NCI-H2029 (cell line): ENCODE measurements at places on chromosomes 16 and 17.

DNA sequence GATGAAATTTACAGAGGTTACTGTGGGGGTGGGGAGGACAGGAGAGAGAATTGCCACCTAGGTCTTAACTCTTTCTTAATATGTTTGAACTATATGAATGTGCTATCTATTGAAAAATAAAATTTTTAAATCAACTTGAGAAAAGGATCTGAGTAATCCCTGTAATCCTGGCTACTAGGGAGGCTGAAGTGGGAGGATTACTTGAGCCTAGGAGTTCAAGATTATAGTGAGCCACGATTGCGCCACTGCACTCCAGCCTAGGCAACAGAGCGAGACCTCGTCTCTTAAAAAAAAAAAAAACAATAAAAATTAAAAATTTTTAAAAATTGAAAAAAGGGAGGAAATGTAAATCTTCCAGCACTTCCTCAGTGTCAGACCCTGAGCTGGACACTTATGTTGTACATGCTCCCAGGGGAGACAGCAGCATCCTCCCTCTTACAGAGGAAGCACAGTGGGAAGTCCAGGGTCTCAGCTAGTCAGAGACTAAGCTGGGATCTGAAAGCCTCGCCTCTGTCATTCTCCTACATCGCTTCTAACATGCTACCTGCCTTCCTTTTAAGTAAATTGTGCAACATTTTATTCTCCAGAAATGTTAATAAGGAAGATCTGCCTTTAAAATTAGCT is 21.9 kb downstream of the PMM2 start:
- DNase-seq: no peak

- DNase-seq: peak; percentile 29
Measured at GRCh38 chr17:40284085-40284713, 3.5 kb upstream of the CDC6 start.

- no peak for DNase-seq
Measured at GRCh38 chr16:59907611-59908010, 1173.5 kb upstream of the GOT2 start.

DNA sequence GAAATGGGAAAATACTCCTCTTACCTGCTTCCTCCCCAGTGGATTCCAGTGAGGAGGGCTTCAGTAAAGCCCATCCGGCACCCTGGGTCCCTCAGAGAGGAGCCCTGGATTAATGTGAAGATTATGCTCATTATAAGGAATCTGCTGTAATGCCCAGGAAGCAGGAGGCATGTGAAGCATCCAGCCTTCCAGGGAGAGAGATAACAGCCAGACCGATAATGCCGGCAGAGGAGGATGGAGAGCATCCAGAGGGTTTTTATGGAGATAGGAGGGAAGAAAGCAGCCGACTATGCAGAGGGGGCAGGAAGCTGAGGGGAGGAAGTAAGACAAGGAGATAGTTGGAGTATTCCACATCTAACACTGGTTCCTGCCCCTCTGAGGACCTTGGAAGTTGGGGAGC is 53.7 kb upstream of the TMEM132E start:
- DNase-seq: no peak

DNA sequence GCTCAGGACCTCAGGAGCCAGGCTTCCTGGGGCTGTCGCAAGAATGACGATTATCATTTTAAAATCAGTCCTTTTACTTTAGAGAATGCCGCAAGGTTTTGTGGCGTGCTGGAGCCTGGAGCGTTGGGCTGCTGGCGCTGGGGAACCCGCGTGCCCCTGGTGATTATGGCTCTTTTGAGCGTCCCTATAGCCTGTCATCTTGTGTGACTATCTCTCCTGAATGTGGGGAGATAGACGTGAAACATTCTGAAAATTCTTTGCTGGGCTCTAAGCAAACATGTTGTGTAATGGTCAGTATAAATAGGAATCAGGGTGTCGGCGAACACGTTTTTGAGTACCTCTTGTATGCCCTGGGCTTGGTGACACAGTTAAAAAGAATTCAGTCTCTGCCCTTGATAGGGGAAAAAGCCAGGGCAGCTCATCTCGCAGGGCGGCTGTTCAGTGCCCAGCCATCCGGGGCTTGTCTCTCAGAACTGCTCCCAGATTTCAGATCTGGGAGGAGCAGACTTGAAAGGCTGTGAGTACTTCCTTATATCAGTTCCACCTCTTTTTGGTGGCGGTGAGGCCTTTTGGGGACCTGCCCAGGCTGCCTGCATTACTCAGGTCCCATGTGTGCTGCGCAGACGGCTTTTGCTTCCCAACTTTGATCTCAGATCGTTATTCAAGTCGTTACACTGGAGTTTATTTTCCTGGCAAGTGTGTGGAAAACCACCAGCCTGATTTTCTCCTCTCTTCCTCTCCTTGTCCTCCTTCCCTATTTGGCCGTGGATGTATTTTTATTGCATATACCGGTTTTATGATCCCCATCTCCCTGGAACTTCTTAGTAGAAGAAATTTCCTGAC is 973 bp downstream of the SLC7A6 start:
- no peak for DNase-seq

GRCh38 chr17:20010936-20011335 is 1.8 kb downstream of the SPECC1 start:
- DNase-seq: no peak
